ENCODE measurements at places on chromosomes 1 and 21. TPM values are rescaled to one million over a fixed set of nuclear protein-coding genes. Genes with fewer than 3 reads are reported as not detected.

Gene UBE2U
- total RNA-seq = not detected

Gene CNR2
- not detected for total RNA-seq

Gene KIF17
- total RNA-seq = 2.2 TPM

Gene OR2T2
- total RNA-seq = not detected

Gene GSTM2
- total RNA-seq = 16.8 TPM

Gene MNDA
- not detected for total RNA-seq

Gene KIF26B
- total RNA-seq = 12.1 TPM

Gene NDUFS2
- total RNA-seq = 105 TPM

Gene AIM2
- 0.32 TPM for total RNA-seq

Gene WNT9A
- total RNA-seq = 0.32 TPM

Gene CD5L
- total RNA-seq = not detected

Gene HUNK
- total RNA-seq = 1.3 TPM

Gene TINAGL1
- total RNA-seq = 60.5 TPM

Gene REN
- 4.3 TPM for total RNA-seq

Gene MYOG
- not detected for total RNA-seq

Gene OR14K1
- total RNA-seq = not detected

Gene HSD3B1
- not detected for total RNA-seq

Gene LRRN2
- total RNA-seq = under 0.01 TPM

Gene CELA2B
- not detected for total RNA-seq

Gene FCGR1A
- not detected for total RNA-seq

Gene CD52
- not detected for total RNA-seq

Gene TTLL7
- 9.1 TPM for total RNA-seq

Gene BARHL2
- total RNA-seq = not detected

Gene TDRD10
- not detected for total RNA-seq

Gene LCE2B
- not detected for total RNA-seq

Gene KCNE1
- total RNA-seq = under 0.01 TPM

Gene CYYR1
- not detected for total RNA-seq

Gene KLF17
- total RNA-seq = under 0.01 TPM

Gene OXCT2
- 1.7 TPM for total RNA-seq

Gene C1QA
- total RNA-seq = not detected

Gene NUF2
- 17.7 TPM for total RNA-seq

Gene RPTN
- not detected for total RNA-seq

Gene HSF2BP
- total RNA-seq = 2.6 TPM

Gene WDR64
- not detected for total RNA-seq

Gene TTC34
- total RNA-seq = 0.43 TPM

Gene SLC45A3
- 3.2 TPM for total RNA-seq

Gene OVAAL
- not detected for total RNA-seq

Gene U2AF1
- total RNA-seq = 22.5 TPM

Gene PLA2G2F
- not detected for total RNA-seq

Gene ANKRD34A
- 1.6 TPM for total RNA-seq

Gene FCRLA
- 0.86 TPM for total RNA-seq

Gene TRAF3IP3
- not detected for total RNA-seq

Gene RPE65
- not detected for total RNA-seq

Gene C4BPA
- total RNA-seq = not detected

Gene ZNF695
- 1.3 TPM for total RNA-seq

Gene OPRD1
- total RNA-seq = not detected

Gene SNX7
- total RNA-seq = 51.2 TPM

Gene ATAD3B
- total RNA-seq = 17.3 TPM

Gene PTCH2
- 0.32 TPM for total RNA-seq

Gene PRELP
- under 0.01 TPM for total RNA-seq

Gene RGS13
- not detected for total RNA-seq

Gene ADAM30
- under 0.01 TPM for total RNA-seq

Gene APOBEC4
- not detected for total RNA-seq

All from fibroblast of villous mesenchyme (primary cell).